Stimulated activated CD8-positive, alpha-beta memory T cell treated with anti-CD3 and anti-CD28 coated beads, Interleukin-7, amount 100 ng/mL, for 1 hour (primary cell): ENCODE measurements at places on chromosomes 3 and 15.

GRCh38 chr3:178603735-178604134 is 67.5 kb downstream of the KCNMB2 start:
- DNase-seq, result no peak

- DNase-seq, result no peak
These were observed 143.5 kb downstream of the LRRK1 start for GRCh38 chr15:101062471-101063171.

GRCh38 chr3:149654188-149654601 is 3.6 kb downstream of the WWTR1 start:
- no peak for DNase-seq

DNA sequence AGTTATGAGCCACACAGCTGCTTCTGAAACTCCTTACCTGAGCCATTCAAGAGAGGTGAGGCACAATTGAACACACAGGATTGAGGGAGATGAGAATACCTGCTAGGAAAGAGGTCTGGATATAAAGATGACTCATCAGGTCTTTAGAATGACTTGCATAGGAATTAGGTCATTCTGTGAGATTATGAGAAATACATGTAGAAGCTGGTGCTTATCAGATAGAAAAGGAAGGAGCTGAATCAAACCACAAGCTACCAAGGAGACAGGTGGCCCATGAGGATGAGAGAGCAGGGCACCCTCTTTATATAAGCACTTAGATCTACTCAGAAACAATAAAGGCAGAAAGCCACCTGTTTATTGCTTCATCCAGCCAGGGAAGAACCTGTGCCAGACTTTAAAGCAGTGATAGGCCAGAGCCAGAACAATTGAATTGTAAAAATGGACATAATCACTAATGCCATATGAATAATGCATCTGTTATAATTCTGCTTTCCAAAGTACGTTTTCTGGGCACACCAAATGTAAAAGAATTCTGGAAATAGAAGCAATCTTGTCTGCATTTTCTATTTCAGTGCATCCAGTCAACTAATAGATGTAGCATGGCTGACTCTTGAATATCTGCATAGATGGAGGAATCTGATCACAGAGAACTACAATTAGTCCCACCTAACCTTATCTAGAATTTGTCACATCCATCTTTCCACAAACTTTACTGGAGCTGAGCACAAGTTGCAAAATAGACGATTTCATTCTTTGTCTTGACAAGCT is 74.9 kb downstream of the PIK3R4 start:
- no peak for DNase-seq

DNA sequence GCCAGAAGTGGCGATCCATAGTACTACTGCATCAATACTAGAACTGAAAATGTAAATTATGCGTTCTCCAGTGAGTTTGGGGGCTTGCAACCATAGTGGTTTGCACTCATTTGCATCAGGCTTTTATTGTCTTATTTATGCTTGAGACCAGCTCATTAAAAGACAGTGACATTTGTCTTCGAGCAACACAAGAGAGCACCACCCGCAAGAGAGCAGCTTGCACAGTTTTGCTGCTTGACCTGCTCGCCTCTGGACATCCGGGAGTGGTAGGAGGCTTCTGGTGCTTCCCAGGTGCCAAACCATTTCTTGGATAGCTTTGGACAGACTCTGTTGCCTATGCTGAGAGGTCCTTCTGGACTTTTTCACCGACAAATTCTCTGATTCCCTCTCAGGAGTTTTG is 294.6 kb downstream of the MEX3B start:
- DNase-seq, result no peak

DNA sequence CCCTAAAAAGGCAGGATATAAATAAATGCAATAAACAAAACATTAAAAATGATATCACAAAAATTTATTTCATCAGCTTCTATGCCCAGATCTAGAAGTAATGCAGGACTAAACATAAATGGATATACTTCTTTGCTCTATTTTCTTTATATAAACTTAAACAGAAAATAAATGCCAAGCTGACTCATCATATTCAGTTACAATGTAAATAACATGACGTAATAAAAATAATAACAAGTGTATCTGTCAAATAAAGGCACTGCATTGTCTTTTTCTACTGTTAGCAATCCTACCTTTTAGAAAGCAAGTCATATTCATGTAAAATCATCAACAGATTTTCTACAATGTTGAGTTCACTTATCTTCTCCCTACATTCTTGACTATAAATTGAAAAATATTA is 61.6 kb downstream of the NEK10 start:
- DNase-seq, result no peak

- no peak for DNase-seq
These were observed 116.7 kb downstream of the RASA2 start for GRCh38 chr3:141603473-141604035.

GRCh38 chr3:197289726-197290125 is 8.7 kb downstream of the DLG1 start:
- no peak for DNase-seq

DNA sequence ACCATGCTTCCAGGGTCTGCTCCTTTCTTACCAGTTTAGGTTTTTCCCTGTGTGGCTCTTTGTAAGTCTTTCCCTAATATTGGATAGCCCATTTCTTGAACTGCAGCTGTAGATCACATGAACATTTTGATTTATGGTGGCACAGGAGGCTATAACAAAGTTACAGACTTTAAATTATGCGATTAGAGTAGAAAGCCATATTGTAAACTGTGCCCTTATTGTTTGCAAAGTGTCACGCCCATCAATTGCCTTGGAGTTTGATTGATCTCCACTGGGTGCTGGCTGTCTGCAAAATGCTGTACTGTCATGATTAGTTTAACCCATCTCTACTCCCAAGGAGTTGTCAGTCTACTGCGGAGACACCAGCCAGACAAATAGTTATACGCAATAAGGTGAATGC is 110.3 kb downstream of the CACNA2D3 start:
- no peak for DNase-seq

- DNase-seq, result no peak
These were observed 8.6 kb downstream of the GPX1 start for GRCh38 chr3:49349348-49350114.

- no peak for DNase-seq
These were observed 27.1 kb upstream of the P4HTM start for GRCh38 chr3:48962939-48963338.

DNA sequence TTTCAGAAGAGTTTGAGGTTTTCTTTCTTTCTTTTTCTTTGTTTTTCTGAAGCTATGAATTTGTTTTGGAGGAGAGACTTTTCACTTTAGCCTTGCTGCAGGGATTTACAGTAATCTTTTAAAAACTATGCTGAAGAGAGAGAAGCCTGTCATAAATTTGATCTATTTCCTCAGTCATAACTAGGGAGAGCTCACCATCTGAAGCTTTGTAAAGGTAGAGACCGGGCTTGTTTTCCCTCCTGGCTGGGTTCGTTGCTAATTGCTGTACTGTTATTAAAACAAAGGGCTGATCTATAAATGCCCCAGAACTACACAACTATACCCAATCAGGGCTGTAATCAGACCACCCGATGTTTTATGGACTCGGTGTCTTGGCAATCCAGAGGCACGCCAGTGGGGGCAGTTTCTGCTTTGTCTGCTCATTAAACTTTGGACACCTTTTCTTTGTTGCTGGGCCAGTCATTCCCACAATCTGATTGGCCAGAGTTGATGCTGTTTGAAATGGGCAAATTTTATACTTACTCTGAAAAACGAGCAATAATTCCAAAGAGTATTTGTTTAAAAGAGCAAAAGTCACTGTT is 164.3 kb downstream of the CACNA1D start:
- no peak for DNase-seq

DNA sequence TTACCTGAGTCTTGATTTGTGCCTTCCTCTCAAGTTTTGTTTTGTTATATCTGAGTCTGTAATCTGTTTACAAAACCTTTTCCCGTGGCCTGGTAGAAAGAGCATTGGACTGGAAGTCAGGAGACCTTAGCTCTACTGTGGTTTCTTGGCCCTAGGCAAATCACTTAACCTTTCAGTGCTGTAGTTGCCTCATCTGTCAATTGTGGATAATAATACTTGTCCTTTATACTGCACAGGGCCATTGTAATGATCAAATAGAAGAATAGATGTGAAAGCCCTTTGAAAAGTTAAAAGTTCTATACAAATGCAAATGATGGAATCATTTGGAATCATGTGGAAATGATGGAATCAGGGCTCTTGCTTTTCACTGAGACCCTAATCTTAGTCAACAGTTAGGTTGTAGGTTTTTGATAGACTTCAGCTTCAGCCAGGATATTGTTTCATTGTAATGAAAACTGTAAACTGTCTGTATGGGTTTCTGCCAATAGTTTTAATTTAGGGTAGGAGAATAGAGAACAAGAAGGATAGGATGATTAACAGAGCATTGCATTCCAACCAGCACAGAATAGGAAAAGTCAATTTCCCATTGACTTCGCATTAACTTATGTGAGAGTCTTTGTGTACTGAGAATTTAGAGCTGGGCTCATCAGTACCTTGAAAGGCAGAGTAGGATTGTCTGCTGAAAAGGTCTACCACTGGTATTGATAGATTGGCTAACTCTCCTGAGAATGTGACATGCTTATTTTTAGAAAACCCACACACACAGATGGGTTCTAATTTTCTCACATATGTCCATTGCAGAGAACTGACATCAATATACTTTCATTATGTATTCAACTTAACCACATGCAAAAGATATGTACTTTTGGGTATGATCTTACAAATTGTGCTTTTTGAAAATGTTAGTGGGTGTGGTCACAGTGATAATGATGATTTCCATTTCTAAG is 21.8 kb downstream of the MAP2K5 start:
- DNase-seq, result no peak

GRCh38 chr15:42065033-42065432 is 29.3 kb downstream of the PLA2G4D start:
- DNase-seq, result no peak

DNA sequence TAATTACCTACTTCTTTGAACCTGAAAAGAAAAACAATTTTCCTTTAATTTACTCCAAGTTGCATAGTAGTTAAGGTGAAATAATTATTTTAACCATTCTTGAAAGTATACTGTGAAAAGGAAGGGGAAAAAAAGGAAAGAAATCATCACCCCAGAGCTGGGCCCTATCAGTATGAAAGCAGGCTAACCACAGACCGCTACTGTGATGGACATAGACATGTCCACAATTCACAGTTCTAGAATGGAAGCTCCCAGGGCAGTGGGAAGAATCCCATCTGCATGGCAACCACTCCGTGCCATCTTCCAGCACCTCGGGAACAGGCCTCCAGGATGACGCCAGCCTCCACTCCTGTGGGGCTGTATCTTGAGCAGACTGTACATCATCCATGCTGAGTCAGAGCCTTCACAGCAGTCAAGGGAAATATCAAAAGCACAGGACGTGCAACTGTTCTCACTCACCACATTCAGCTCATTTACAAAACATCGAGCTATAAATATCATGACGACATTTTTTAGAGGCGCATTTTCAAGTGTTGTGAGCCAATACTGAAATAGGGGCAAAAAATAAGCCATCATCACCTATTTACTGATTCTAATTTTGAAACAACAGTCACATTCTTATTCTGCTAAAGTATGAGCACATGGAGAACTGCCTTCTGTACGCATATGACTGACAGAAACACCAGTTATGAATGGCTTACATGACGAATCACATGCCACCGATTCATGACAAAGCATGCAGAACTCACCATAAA is 119.7 kb downstream of the SNRK start:
- no peak for DNase-seq

GRCh38 chr3:38645601-38646000 is 3.9 kb downstream of the SCN5A start:
- no peak for DNase-seq

DNA sequence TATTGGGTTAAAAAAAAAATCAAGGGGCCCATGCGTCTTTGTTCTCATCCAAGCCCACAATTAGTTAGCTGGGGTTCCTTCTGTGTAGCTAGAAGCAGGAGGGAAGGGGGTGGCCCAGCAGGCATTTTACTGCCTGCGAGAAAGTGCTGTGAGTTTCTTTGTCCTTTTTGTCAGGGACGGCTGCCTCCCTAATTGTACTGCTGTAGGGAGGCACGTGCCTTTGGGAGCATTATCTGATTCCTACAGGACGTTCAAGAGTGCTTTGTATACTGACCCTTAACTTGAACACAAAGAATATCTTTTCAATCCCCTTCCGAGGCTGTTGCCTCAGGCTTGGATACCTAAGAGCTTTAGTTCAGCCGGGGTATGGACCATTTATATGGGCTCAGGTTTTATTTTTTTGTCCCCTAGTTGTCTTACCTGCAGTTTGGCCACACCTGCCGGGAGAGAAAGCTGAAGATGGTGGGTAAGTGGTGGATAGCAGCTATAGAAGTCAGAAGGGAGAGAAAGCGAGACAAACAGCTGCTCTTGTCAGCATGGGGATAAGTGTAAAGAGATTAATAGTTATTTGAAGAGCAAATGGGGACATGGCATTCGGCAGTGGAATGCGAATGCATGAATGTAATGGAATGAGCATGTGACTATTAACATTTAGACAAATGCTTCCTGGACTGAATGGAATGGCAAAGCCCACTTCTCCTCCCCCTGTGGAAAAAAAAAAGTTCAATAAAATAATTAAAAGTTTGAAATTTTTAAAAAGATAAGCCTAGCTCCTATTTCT is 175.2 kb downstream of the TP63 start:
- no peak for DNase-seq

DNA sequence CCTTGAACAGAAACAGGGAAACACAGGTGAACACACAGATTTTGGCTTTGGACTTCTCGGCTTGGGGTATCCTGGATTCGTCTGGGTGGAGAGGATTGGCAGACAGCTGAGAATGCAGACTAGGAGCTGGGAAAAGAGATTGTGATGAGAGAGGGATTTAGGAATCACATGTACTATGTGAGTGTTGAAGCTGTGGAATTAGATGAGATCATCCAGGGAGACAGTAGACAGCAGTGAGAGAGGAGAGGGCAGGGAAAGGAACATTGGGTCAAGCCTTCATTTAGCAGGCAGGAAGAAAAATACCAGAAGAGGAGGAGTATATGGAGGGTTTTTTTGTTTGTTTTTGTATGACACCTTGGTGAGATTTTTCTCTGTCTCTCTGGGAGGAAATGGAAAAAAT is 262.1 kb upstream of the TBL1XR1 start:
- no peak for DNase-seq

DNA sequence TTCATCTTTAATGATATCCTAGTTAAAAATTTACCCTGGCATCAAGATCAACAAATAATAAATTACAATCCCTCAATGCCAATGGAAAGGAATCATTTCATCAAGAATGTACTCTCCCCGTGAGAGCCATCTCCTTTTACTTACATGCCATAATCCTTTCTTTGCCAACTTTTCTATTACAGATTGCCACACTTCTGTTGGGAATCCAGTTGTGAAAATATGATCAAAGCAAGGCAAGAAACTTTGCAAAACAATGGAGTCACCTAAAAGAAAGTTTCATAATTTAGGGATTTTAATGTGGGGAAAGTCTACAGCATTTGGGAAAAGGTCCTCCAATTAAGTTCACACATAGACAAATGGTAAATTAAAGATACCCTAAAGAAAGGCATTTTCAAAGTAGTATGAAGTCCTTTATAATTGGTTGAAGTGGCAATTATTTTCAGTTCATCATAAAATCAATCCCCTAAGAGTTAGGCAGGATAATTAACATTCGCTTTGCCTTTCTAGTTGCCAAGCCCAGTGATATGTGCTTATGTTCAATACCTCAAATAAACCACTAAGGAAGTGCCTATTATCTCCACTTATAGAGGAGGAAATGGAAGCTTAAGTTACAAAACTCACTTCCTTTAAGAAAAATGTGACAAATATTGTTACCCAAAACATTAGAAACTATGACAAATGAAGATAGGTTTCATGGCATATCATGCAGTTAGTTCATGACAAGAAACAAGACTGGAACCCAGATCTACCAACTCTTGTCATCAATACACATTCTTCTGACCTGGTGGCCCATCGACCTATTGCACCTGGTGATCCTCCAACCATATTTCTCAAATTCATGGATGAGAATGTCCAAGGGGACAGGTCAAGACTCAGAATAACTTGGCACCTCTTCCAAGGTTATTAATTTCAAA is 49.1 kb downstream of the TRANK1 start:
- no peak for DNase-seq
